ENCODE measurements at places on chromosomes 2 and 18. TPM values are rescaled to one million over a fixed set of nuclear protein-coding genes. Genes with fewer than 3 reads are reported as not detected.

DNA sequence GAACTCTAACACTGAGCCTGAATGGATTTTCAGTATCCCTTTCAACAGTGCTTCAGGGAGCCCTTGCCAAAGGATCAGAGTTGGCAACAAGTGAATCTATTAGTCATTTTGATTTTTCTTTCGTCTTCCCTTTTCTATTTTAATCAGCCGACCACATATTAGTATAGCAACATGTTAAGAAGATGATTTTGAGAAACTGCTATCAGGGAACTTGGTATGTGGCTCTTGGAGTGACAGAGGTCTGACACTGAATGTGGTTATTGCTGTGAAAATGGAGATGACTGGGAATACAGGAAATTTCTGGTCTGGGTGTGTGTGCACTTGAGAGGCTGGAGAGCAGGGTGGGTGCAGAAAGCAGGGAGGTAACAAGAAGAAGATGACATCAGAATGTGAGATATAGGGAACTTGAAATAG, 28.7 kb upstream of the IL1RL1 start:
- no peak for DNase-seq

GRCh38 chr2:237451643-237452469, 35.2 kb upstream of the MLPH start:
- DNase-seq = no peak

GRCh38 chr2:89848114-89848513, 1156.6 kb downstream of the RPIA start:
- DNase-seq = no peak

GRCh38 chr2:120352696-120353590, 7.0 kb downstream of the INHBB start:
- no peak for DNase-seq

- no peak for DNase-seq
Measured at GRCh38 chr2:21710031-21710430, 586.3 kb downstream of the TDRD15 start.

The IAH1 gene
- total RNA-seq = 51.8 TPM

The RBM43 gene
- total RNA-seq = 13.4 TPM

The BCS1L gene
- 48.2 TPM for total RNA-seq

- no peak for DNase-seq
Measured at GRCh38 chr18:54222922-54223567, 1.4 kb downstream of the MBD2 start.

- no peak for DNase-seq
Measured at GRCh38 chr2:133438026-133438425, 130.2 kb downstream of the NCKAP5 start.

DNA sequence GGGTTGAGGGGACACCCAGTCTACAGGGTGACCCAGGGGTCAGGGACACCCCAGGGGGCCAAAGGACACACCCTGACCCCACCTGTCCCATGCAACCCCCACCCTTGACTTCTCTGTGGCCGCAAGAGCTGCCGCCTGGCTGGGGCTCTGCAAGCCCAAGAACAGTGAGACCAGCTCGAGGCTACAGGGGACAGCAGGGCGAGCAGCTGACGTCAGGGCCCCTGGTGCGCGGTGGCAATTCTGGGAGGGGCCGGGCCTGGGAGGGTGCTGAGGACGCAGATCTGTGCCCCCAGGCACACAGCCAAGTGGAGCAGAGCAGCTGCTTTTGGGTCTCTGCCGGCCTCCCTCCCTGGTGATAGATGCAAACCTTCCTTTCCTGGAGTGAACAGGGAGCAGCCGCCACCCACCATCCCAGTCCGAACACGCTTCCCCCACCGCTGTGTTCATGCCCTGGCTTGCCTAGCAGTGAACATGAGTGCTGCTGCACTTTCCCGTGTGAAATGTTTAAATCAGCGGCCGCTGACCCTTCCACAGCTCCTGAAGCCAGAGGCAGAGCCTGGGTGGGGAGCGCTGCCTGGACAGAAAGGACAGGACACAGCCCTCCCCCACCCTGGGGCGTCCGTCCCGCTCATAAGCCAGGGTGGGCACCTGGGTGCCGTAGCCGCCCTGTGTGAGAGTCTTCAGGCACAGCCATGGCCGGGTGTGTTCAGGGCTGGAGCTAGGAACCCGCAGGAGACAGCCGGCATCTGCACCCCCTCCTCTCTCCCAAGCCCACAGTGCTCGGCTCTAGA, 46.9 kb downstream of the SLC66A2 start:
- peak; percentile 86 for DNase-seq

DNA sequence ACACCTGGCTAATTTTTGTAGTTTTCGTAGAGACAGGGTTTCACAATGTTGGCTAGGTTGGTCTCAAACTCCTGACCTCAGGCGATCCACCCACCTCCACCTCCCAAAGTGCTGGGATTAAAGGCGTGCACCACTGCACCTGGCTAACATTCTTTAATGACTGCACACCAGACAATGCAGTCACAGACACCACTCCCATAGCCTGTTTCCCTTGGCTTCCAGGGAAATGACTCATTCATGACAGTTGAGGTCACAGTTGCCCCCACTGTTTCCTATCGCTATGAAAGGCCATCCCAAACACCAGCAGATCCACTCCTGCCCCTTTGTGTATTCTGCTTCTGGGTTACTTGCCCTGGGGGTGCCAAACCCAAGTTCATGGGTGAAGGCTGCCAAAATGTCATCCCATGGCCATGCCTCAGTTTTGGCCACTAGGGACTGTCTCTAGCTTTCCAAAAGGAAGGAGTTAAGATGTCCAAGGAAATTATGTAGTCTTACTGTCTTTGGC, 8.7 kb downstream of the CHMP1B start:
- DNase-seq = no peak

The TMEM163 gene
- total RNA-seq = 10.1 TPM

GRCh38 chr2:51011693-51012092, 20.2 kb downstream of the NRXN1 start:
- DNase-seq = no peak

DNA sequence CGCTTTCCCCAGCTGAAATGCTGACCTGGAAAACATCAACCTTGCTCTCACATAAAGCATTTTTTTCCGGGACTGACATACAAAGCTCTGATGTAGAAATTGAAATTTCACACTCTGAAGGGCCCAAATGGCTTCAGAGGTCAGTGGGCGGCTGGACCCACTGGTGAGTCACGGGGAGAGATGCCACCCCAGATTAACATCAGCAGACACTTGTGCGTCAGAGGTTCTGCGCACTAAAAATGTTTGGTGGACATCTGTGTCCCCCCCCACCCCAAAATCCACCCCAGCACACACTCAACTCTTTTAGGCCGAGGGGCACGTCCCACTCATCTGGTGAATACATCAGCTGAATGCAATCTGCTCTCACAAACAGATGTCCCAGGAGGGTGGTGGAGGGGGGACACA, 208.9 kb downstream of the ASB1 start:
- no peak for DNase-seq

The LYPD6 gene
- total RNA-seq = 12.2 TPM

GRCh38 chr18:21741562-21742314, 1.1 kb downstream of the MIB1 start:
- DNase-seq = no peak

- no peak for DNase-seq
Measured at GRCh38 chr18:22999212-22999611, 66.1 kb downstream of the RBBP8 start.

DNA sequence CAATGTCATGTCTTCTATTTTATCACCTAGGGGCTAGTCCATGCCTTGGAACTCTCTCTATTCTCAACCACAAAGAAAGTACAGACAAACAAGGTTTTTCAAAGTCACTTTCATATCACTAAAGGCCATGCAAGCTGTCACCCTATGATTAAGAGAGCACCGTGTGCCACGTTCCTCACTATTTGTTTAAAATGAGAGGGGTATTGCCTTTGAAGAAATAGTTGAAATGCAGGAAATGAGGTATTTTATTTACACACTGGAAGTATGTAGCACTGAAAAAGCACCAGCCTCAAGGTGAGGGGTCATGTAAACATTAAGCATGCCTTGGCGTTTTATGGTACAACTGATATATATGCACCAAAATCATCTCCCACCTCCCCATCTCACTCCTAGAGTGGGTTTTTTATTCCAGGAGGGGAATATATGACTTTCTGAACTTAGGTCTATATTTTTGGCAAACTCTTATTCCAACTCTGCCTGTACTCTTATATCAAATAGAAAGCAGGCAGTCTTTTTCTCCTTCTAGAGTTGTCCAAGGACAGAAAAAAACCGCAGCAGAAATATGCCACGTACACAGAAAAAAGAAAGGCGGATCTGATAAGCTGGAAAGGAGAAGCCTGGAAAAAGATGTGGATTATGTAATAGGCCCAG, 53.5 kb downstream of the VSNL1 start:
- DNase-seq = no peak

- no peak for DNase-seq
Measured at GRCh38 chr18:76390452-76391035, 104.5 kb downstream of the ZNF516 start.

The MSTN gene
- 0.26 TPM for total RNA-seq

GRCh38 chr2:10619643-10620042, 70.1 kb downstream of the NOL10 start:
- DNase-seq = no peak

The STON1 gene
- 16.2 TPM for total RNA-seq

The OTOF gene
- total RNA-seq = 0.29 TPM

GRCh38 chr2:235265348-235265965, 228.4 kb upstream of the AGAP1 start:
- DNase-seq = no peak

The SEMA4C gene
- 58.0 TPM for total RNA-seq

DNA sequence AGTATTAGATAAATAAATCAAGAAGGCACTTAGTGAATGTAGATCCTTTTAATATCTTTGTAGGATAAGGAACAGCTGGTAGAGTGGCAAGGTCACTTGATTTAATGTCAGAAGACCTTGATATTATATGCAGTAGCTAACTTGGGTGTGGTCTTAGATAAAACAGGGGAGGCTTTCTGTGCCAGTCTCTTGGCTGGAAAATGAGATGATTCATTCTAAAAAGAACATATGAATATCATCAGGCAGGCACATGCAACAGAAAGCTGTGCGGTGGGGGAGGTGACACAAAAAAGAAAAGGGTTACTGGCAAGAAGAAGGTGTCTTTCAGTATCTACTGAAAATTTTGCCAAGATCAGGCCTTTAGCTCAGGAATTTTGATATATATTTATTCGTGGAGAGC, 931.7 kb upstream of the CELF4 start:
- no peak for DNase-seq

The RPE gene
- total RNA-seq = 71.3 TPM

DNA sequence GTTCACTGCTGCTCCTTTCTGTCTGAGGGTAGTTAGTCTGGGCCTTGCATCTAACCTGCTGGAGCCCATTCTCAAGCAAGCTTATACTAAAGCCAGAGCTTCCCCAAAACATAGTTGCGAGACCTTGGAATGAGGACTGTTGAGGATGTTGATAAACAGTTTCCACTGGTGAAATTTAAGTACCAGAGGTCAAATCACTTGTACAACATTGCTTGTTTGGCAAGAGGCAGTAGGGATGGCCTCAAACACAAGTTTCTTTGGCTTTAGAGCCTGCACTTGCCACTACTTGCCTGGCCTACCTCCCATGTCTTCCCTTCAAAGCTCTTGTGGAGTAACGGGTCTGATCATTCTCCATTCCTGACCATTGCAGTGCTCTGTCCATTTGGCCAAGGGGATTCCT, 262.7 kb downstream of the FHOD3 start:
- DNase-seq = no peak

DNA sequence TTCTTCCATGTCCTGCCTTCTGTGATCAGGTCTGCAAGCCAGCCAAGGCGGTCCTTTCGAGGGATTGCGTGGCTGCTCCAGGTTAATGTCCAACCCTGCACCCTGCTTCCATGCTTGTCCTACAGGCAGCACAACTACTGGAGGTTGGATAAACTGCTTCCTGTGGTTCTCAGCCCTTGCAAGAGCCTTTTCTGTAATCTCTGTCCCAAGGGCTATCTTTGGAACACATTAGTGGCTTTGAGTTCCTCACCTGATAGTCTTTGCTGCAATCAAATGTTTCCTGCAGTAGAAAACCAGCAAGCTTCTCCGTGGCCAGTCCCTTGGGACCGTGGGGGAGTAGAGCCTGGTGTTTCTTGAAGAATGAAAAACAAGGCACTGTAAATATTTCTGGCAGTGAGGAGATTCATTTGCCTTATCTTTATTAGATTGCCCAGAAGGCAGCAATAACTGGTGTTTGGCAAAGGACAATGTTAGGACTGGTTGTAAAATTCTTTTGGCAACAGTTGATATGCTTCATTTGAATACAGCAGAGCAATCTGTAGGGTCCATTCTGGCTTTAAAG, 214.4 kb downstream of the FHOD3 start:
- no peak for DNase-seq

DNA sequence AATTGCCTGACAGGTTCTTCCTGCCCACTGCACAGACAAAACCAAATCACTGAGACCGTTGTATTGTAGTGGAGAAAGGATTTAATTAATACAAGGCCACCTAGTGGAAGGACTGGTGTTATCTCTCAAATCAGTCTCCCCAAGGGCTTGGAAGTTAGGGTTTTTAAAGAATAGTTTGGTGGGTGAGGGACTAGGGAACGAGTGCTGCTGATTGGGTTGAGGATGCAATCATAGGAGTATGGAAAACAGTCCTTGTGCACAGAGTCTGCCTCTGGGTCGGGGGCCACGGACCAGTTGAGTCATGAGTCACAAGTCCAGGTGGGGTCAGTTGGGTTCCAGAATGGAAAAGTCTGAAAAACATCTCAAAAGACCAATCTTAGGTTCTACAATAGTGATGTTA, 89.1 kb downstream of the B3GNT2 start:
- no peak for DNase-seq

DNA sequence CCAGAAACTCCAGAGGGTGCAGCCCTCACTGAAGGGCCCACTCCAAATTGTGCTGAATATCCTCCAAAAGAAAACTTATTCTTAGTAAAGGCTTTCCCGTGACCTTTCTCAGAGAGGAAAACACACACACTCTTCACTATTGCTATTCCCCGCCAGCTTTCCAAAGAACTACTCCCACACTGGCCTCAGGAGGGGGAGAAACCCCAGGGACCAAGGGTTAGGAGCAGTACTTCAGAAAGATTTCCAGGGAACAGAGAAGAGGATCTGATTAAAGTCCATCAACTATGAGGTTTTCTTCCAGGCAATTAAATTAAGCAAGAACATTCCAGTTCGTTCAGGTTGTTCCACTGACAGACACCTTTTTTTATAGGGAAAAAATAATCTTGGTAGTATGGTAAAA, 150.2 kb downstream of the TTC32 start:
- no peak for DNase-seq

The TLX2 gene
- not detected for total RNA-seq

All from ureter (tissue), 1 donor.